ENCODE measurements at places on chromosomes 13 and 19.

- no peak for DNase-seq
Observed at GRCh38 chr13:113875837-113876281, 12.0 kb upstream of the GAS6 start.

DNA sequence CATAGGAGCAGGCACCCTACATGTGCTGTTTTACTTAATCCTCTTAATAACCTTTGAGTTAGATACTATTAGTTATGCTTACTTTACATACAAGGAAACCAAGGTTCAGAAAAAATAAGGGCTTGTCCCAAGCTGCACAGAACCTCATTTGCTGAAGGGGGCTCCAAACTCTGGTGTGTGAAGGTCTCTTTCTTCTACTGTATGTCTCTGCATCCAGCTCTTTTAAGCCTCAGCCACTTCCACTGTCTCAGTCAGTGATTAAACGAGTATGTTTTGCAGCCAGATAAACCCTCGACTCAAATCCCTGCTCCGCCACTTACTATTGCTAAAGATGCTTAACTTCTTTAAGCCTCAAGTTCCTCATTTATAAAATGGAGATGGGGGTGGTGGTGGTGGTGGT, 112.4 kb upstream of the WASF3 start:
- no peak for DNase-seq

DNA sequence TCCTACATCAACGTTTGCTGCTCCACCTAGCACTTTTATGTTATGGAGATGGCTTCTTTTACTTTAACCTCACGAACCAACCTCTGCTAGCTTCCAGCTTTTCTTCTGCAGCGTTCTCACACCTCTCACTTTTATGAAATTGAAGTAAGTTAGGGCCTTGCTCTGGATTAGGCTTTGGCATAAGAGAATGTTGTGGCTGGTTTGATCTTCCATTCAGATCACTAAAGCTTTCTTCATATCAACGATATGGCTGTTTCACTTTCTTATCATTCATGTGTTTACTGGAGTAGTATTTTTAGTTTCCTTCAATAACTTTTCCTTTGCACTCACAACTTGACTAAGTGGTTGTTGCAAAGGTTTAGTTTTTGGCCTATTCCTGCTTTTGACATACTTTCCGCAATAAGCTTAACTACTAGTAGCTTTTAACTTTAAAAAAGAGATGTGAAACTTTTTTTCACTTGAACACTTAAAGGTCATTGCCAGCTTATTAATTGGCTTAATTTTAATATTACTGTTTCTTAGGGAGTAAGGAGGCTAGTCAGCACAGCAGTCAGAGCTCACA, 60.0 kb upstream of the SPRY2 start:
- no peak for DNase-seq

DNA sequence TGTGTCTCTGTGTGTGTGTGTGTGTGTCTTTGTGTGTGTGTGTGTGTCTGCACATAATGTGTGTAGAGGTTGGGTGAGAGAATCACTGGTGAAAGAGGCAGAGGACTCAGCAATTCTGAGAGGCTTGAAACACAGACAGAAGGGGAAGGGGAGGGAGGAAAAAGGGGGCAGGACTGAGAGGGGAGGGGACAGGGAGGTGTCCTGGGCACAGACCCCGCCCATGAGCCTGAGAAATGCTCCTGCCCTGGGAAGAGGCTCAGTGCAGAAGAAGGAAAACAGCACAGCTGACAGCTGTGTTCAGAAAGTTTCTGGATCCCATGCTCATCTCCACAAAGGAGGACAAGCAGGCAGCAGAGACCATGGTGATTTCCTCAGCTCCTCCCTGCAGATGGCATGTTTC, 59.1 kb upstream of the CEACAM8 start:
- DNase-seq, result no peak

- DNase-seq, result no peak
Observed at GRCh38 chr13:93690139-93690538, 463.5 kb downstream of the GPC6 start.

DNA sequence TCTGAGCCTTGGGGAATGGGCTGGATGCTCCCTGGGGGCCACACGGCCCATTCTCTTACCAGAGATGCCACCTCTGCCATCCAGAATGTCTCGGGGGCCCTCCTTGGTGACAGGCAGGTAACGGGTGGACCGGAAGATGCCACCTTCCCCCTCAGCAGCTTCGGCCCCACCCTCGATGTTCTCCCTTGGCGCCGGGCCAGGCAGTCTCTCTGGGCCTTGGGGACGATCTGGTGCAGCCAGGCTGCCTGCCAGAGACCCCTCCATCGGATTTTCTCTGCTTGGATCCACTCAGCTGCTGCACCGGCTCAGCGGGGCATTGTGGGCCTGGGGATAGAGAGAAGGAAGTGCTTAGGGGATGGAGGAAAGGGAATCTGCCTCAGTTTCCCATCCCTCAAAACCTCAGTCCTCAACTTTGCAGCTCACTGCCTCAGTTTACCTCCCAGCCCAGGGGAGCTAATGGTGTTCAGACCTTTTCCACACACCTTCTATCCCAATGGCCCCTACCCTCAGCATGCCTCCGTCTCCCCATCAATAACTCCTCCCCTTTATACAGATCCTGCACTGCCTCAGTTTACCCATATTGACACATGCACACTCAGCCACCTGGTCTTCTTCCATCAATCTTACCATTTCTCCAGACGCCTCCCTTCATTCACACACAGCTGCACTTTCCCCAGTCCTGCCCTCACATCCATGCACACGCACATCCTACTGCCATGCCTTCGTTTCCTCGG, 1.5 kb downstream of the WIZ start:
- no peak for DNase-seq

GRCh38 chr19:53908106-53908934, 758 bp upstream of the CACNG7 start:
- peak; percentile 34 for DNase-seq

- no peak for DNase-seq
Observed at GRCh38 chr13:89688918-89689317, 1658.6 kb upstream of the MIR17HG start.

DNA sequence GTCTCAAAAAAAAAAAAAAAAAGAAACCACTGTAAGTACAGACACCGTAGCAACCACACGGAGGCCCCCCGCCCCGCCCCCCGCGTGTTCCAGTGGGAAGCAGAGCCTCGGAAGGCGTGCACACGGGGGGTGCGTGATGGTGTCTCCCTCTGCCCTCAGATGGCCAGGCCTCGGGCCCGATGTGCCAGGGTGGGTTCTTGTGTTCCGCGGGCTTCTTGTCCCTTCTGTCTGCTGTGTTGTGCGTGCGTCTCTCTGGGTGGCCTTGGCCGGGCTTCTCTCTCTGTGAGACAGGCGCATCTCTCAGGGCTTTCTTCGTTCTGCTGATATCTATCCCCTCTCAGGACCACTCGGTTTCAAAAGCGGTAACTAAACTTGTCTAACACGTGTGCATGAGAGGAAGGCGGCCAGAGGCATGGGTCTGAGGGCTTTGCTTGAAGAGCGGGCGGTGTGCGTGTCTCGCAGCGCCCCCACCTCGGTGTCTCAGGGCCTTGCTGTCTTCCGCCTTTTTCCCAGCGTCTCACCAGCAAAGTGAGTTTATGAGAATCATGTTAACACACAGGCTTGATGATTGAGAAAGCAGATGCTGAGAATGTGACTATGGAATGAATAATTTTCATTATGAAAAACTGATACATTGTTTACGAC, 12.6 kb downstream of the ATP11A start:
- no peak for DNase-seq

- no peak for DNase-seq
Observed at GRCh38 chr13:113917096-113917495, 53.2 kb upstream of the GAS6 start.

- DNase-seq, result no peak
Observed at GRCh38 chr19:3456925-3457527, 23.3 kb downstream of the SMIM24 start.

GRCh38 chr13:65461590-65461989, 1768.5 kb downstream of the PCDH9 start:
- DNase-seq, result no peak

GRCh38 chr13:28333204-28333881, 161.6 kb downstream of the FLT1 start:
- no peak for DNase-seq

DNA sequence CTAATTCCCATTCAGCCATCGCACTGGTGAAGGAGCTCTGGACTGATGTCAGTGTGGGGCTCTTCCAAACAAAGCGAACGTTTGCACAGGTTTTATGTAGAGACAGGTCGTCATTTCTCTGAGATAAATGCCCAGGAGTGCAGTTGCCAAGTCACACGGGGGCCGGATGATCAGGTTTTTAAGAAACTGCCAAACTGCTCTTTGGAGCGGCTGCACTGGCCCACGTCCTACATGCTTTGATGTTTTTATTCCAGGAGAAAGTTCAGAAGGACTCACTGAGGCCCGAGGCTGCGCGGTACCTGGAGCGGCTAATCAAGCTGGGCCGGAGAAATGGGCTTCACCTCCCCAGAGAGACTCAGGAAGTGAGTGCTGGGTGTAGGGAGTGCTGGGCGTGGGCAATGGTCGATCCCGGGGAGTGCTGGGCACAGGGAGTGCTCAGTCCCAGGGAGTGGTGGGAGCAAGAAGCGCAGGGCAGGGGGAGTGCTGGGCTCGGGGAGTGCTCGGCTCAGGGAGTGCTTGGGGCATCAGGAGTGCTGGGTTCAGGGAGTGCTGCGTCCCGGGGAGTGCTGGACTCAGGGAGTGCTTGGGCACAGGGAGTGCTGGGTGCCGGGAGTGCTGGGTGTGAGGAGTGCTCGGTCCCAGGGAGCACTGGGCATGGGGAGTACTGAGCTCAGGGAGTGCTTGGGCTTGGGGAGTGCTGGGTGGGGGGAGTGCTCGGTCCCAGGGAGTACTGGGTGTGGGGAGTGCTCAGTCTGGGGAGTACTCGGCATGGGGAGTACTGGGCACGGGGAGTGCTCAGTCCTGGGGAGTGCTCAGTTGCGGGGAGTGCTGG, 10.7 kb downstream of the THOP1 start:
- no peak for DNase-seq

- no peak for DNase-seq
Observed at GRCh38 chr13:45861322-45861721, 9.8 kb upstream of the SIAH3 start.

- DNase-seq, result no peak
Observed at GRCh38 chr13:38210928-38211596, 138.6 kb upstream of the UFM1 start.

DNA sequence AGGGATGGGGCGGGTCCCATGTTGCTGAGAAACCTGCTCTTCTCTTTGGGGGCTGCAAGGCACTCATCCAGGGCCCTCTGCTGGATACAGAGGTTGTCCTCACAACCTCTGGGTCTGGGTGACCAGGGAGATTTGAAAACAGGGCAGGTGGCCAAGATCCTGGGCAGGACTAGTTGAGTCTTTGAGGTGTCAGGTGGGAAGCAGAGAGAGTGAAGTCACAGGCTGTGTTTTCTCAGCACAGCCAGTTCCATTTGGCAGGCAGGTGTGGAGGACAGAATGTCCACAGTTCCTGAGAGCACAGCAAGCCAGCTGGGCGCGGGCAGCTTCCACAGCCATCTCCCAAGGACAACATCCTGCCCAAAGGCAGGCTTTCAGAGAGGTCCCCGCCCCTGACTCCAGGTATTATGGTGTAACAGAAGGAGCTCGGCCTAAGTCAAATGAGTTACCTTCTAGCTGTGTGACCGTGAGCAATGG, 118.8 kb downstream of the NUFIP1 start:
- DNase-seq, result no peak

DNA sequence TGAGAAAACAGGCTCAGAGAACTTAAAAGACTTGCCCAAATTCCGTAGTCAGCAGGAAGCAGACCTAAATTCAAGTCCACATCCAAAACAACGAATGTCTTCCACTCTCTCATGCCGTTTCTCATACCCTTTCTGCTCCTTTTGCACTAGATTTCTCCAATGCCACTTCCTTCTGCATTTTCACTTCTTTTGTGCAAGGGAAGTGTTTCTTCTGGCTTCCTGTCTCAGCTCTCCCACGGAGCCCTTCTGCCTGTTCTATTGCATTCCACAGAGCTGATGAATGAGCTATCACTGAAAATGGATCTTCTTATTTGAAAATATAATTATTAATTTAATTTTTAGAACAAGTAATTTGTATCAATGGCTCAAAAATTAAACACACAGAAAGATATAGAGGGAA, 56.1 kb upstream of the STK24 start:
- DNase-seq, result no peak

GRCh38 chr13:30551189-30551588, 66.5 kb upstream of the USPL1 start:
- no peak for DNase-seq

- DNase-seq, result no peak
Observed at GRCh38 chr13:65468628-65469027, 1761.5 kb downstream of the PCDH9 start.

- no peak for DNase-seq
Observed at GRCh38 chr13:74158028-74158427, 23.8 kb upstream of the KLF12 start.

DNA sequence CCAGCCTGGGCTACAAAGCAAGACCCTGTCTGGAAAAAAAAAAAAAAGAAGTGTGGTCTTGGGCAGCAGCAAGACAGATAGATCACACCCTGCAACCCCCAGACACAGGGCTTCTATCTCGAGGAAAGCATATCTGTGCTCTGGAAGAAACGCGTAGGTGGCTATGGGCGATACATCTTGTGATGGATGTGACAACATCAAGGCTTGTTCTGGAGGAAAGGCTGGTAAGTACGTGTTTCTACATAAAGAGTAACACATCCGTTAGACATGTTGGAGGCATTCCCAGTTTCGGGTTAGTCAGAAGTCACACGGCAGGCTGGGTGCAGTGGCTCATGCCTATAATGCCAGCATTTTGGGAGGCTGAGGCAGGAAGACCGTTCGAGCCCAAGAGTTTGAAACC, 6.6 kb upstream of the DHDH start:
- DNase-seq, result no peak

DNA sequence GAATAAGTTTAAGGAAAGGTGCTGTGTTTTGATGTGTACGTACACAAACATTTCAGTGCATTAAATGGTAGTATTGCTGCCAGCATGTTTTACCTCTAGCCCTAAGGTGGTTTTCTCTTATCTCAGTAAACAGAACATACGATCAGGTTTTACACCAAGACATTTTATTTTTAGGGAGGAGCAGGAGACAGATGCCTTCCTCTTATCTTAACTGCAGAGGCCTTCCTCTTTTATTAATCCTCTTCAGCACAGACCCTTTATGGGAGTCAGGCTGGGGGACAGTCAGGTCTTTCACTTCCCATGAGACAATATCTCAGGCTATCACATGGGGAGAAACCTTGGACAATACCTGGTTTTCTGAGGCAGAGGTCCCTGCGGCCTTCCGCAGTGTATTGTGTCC, 14.9 kb upstream of the ZNF611 start:
- DNase-seq, result no peak

DNA sequence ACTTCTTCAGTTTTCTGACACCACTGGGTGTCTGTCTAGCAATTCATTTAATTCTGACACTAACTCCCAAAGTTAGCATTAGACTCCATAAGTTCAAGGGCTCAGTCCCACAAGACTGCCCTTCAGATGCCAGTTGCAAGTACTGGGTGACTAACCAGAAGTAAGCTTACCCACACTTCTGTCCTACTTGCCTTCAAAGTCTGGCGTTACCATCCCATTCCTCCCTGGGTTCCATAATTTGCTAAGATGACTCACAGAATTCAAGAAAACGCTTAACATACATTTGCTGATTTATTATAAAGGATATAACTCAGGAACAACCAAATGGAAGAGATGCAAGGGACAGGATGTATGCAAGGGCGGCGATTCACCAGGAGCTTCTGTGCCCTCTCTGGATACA, 45.5 kb upstream of the NPAS1 start:
- no peak for DNase-seq

GRCh38 chr13:44814836-44815235, 174.4 kb downstream of the NUFIP1 start:
- DNase-seq, result no peak
